ENCODE measurements at places on chromosomes 1 and 21.

DNA sequence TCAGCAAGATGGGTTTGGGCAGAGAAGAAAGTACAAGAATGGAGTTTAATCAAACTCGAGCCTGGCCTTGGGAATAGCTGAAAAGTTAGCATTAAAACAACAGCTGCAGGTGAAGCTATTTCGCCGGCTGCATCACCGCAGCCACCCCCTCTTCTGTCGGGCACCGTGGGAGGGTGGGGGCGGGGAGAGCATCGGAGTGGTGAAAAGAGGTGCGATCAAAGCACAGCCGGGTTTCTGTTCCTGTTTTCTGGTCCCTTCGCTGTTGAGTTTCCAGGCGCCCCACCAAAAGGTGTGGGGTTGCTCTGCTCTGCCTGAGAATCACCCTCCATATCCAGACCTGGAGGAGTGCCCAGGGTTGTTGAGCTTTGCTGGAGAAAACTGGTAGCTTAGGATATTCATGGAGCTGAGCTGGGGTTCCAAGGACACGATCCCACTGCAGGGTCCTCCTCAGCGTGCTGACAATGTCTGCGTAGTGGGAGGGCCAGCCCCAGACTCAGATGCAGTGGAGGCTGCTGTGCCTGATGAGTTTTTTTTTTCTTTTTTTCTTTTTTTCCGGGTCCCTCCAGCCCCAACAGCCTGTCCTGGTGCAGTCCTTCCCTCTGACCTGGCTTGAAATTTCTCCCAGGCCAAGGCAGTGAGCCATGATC is 127.5 kb upstream of the C1orf174 start:
- DNase-seq = no peak

GRCh38 chr1:233614173-233614742 is 352 bp downstream of the KCNK1 start:
- DNase-seq = no peak

- no peak for DNase-seq
These were observed 41.8 kb downstream of the TTC39A start for GRCh38 chr1:51288578-51288977.

GRCh38 chr1:72851597-72851996 is 569.3 kb upstream of the NEGR1 start:
- DNase-seq = no peak

DNA sequence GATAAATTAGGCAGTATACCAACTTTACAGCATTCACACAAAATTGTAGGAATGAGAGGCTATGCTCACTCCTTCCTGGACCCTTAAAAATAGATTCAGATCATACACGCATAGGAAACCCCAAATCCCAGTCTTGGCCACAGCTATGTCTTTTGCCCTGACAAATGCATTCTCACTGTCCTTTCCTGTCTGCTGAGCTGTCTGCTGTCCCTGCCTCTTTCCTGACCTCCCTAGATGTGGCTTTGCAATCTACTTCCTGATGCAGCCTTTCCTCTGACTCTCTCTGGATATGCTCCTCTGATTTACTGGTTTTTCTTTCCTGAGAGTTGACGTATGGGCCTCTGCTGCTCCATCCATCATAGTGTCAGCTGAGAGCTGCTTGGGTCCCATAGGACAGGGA is 59.8 kb upstream of the SLC35F3 start:
- no peak for DNase-seq

GRCh38 chr1:151058692-151059091 is 730 bp downstream of the CDC42SE1 start:
- no peak for DNase-seq

DNA sequence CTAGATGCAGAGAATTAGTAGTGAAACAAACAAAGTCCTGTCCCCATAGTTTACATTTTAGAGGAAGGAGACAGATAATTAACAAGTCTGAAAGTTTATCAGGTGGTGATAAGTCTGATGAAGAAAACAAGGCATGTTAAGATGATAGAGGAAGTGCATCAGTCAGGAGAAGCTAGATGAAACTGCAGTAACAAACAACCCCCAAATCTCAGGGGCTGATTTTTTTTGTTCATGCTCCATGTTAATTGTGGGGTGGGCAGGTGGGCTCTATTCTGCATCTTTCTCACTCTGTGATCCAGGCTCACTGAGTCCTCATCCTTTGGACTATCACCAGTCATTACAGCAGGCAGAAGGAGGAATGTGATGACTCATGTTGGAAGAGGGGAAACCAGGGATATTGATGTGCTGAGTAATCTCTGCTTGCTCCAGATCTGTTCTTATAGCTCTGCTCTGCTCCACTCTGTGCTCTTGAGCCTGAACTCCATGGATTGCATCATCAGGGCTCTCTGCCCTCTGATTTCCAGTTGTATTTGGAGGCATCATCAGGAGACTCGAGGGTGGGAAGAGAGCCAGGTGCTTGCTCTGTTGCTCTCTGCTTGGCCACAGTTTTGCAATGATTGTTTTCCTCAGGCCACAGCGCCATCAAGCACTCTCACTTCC is 166.9 kb downstream of the IER5 start:
- no peak for DNase-seq

GRCh38 chr21:16388911-16389560 is 659.3 kb downstream of the USP25 start:
- no peak for DNase-seq

DNA sequence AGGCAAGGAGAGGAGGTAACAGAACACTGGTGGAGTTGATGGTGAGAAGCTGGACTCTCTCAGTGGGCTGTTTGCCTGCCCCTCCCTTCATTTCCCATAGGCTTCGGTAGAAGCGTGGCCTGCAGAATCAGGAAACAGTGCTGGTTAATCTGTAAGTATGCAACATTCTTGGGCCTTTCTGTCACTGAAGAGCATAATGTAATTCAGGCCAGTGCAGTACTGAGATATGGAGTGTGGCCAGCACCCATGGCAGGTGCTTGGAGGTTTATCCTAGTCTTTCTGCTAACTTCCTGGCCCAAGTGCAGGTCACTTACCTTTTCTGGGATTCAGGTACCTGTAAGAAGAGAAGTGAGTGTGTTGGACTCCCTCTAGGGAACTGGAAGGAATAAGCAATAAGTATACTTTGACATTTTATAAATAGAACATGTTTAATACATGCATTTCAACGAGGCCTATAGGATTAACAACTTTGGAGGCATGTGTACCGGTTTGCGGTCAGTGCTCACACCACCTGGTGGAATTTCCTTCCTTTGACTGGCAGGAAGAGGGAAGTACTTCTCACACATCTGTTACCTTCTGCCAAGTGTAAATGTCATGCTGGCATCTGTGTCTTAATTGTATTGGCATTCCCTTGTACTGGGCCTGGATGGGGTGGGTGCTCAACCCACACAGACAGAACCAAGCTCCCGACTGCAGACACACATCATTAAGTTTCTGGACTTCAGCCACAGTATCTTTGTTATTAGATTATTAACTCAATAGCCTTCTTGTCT is 105.5 kb downstream of the KIF26B start:
- DNase-seq = no peak

DNA sequence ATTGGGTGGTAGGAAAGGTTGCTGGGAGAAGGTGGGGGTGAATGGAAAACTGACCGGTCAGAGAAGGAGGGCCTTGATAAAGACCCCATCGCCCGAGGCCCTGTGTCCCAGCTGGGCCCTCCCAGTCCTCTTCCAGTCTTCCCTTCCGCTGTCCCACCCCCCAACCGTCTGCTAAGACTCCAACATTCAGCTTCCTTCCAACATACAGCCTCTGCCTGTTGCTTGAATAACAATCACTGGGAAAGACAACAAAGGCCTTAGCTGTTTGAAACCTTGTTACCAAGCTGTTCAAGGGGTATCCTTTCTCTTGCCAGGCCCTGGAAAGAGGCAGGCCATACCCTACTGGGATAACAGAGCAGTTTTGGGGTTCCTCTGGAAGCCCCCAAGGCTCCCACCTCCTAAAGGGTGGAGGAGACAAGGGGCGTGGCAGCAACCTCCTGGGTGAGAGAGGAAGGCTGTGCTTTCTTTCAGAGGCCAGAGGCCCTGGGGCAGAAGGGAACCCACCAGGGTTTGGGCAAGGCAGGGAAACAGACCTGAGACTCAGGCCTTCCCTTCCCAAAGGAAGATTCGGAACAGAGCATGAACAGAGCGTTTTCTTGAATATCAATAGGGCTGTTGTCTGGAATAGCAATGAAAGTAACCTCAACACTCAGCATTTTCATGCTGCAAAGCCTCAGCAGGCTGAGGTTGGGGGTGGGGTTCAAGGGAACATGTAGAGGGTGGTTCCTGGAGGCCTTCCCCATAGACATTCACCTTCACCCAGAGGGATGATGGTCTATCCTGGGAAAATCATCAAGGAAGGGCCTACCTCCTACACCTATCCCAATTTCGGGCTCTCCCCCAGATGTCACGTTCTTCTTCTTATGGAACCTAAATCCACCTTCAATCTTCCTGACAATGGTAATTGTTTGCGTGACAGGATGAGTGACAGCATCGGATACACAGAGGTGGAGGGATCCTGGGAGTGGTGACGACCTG is 4.1 kb downstream of the ETNK2 start:
- no peak for DNase-seq

DNA sequence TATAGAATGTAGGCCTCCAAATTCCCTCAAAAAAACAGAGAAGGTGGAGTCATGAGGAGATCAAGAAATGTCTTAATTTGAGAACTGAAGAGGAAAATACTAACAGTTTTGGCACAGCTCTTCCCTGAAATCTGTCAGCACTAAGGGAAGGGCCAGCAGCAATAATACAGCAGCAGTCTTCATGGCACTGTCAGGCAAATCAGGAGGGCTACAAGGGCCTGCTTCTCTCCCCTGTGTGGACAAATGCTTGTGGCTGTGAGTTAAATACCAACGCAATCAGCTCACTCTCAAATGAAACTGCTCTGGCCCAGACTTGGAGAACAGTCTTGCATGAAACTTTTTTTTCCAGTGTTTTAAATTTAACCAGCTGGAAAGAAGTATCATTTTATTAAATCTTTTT is 20.5 kb upstream of the CNN3 start:
- DNase-seq = no peak

GRCh38 chr1:108585313-108585712 is 25.4 kb downstream of the EEIG2 start:
- no peak for DNase-seq

GRCh38 chr21:35521852-35522505 is 472.9 kb upstream of the RUNX1 start:
- DNase-seq = no peak

All from CD4-positive, alpha-beta T cell treated with Interferon alpha-2 for 1 hour (primary cell).